ENCODE measurements at places on chromosomes 1 and 21. TPM values are rescaled to one million over a fixed set of nuclear protein-coding genes. Genes with fewer than 3 reads are reported as not detected.
A peak's percentile ranks its signal among the peaks of the same experiment; 100 is the strongest.

DNA sequence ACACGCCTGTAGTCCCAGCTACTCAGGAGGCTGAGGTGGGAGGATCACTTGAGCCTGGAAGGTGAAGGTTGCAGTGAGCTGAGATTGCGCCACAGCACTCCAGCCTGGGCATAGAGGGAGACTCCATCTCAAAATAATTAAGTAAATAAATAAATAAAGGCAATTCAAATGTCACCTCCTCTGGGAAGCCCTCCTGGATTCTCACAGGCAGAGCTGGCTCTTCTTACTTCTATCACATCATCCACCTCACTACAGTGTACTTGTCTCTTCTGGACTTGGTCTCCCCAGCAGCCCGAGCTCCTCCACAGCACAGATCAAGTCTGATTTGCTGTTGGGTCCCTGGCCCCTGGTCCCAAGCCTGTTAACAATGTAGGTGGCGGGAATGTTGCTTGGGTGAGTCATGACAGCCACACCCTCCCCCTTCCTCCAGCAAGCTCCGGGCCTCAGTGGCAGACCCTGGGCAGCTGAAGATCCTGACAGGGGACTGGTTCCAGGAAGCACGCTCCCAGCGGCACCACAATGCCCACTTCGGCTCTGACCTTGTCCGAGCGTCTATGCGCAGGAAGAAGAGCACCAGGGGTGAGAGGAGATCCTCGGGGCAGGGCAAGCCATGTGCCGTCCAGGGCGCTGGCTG lies 5.3 kb downstream of the SYTL1 start:
- no peak for DNase-seq

DNA sequence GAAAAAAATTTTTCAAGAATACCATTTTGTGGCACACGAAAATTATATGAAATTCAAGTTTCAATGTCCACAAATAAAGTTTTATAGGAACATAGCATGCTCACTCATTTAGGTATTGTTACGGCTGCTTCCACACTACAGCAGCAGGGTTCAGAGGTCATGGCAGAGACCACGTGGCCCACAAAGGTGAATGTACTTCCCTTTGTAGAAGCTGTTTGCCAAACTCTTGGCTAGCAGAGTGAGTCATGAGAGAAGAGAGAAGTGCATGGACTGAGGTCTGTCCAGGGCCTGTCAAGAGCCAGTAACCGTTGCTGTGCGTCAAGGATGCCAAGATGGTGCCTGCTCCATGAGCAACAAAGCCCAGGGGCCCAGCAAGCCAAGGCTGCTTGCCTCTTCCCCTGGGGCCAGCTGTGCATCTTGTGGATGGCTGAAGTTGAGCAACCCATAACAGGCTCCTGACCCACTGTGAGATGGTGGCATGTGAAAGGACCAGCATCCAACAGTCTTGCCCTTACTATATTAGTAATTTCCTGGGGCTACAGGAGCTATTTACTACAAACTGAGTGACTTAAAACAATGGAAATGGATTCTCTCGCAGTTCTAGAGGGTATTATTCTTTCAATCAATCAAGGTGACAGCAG lies 64.8 kb upstream of the ATP5PO start:
- DNase-seq, result no peak

GRCh38 chr1:22039594-22040285 lies 12.8 kb upstream of the CDC42 start:
- peak; percentile 59 for DNase-seq

DNA sequence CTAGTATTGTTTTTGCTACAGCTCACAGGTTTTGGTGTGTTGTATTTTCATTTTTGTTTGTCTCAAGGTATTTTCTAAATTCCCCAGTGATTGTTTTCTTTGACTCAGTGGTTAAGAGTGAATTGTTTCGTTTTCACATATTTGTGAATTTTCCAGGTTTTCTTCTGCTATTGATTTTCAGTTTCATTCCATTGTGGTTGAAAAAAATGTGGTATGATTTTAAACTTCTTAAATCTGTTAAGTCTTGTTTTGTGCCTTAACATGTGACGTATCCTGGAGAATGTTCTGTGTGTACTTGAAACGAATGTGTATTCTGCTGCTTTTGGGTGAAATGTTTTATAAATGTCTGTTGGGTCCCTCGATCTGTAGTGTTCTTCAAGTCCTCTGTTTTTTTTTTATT lies 117.9 kb downstream of the KIF26B start:
- DNase-seq, result no peak

- DNase-seq, result no peak
Measured at GRCh38 chr1:57072401-57073110, 106.7 kb upstream of the C8B start.

The LAPTM5 gene
- polyA plus RNA-seq, result 12.7 TPM

The CASZ1 gene
- polyA plus RNA-seq, result 18.0 TPM

Measured in left kidney (tissue), 8 donors.